ENCODE measurements at places on chromosomes 13 and 19.

DNA sequence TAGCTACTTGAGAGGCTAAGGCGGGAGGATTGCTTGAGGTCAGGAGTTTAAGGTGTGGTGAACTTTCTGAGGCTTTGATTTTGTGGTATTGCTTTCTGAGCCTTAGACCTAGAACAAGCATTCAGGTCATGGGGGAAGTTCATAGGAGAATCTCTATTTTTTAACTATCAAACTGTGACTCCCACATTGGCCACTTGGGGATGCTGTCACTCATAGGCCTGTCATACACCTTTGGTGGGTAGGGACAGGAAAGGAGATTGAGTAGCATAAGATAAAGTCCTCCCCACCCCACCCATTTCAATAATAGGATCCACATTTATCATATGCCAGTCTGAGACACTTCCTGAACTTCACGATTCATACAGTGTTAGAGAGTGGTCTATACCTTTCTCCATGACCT lies 41.9 kb upstream of the PSG2 start:
- DNase-seq, result no peak

- no peak for DNase-seq
Observed at GRCh38 chr19:30208436-30209060, 163.6 kb upstream of the ZNF536 start.

GRCh38 chr13:99165753-99166587 lies 34.7 kb upstream of the UBAC2 start:
- no peak for DNase-seq

DNA sequence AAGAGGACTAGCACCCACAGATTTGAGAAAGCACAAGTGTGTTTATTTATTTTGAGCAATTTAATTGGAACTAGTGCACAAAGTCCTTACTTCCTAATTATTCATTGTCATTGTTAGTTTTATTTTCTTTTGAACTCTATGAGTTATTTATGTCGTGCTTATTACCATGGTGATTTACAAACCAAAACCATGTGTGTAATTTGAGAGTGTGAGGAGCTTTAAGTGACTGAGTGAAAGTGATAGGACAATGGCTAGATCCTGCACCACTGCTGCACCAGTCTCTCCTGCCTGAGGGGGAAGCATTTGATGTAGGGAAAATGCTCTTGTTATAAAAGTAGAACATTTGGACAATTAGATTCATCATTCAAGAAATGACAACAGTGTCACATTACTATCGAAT lies 172.3 kb upstream of the KLF12 start:
- DNase-seq, result peak; percentile 64

DNA sequence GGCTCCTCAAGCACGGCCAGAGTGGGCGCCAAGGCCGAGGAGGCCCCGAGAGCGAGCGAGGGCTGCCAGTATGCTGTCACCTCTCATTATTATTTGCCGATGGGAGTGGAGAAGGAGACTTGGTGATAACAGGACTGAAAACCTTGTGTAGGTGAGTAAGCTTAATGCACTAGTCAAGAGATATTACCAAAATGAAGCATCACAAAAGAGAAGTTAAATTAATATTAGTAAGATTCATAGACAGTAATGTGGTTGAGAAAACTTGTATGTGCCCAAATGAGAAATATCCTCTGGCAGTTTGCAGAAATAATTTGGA lies 204.5 kb upstream of the SLITRK1 start:
- no peak for DNase-seq

DNA sequence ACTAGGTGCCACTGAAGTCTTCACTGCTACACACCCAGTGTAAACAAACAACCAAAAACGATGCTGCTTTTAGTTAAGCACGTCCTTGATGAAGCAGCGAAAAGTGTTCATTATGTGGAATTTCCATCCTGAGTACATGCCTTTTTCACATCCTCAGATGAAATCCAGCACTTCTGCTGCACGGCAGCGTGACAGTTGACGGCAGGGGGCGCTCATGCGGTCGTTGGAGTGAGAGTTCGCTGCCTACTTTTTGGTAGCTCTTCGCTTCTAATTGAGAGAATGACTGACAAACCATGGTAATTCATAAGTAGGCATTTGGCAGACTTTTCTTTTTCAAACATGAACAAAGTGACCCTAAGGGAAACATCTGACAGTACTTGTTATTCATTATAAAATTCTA lies 1124.9 kb downstream of the EFNB2 start:
- DNase-seq, result peak; percentile 7

- DNase-seq, result no peak
Observed at GRCh38 chr13:89822467-89822866, 1525.0 kb upstream of the MIR17HG start.

DNA sequence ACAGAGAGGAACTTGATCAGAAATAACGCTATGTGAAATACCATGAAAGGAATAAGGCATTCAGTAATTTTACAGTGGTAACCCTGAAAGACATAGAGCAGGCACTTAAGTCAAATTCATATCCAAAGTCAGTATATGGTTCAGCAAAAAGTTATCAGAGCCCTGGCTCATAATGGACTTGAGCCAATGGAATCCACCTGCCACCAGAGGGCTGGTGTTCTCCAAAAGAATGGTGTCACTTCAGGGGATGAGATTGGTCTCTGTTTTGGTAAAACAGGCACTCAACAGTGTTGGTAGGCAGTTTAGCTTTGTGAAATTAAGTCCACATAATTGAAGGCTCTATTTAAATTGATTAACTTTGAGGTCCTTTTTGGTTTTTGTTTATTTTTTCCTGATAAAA lies 93.9 kb downstream of the LIG4 start:
- DNase-seq, result no peak

- DNase-seq, result no peak
Observed at GRCh38 chr19:51546107-51546649, 14.7 kb upstream of the SIGLEC6 start.

- no peak for DNase-seq
Observed at GRCh38 chr19:3984584-3984907, 717 bp downstream of the EEF2 start.

DNA sequence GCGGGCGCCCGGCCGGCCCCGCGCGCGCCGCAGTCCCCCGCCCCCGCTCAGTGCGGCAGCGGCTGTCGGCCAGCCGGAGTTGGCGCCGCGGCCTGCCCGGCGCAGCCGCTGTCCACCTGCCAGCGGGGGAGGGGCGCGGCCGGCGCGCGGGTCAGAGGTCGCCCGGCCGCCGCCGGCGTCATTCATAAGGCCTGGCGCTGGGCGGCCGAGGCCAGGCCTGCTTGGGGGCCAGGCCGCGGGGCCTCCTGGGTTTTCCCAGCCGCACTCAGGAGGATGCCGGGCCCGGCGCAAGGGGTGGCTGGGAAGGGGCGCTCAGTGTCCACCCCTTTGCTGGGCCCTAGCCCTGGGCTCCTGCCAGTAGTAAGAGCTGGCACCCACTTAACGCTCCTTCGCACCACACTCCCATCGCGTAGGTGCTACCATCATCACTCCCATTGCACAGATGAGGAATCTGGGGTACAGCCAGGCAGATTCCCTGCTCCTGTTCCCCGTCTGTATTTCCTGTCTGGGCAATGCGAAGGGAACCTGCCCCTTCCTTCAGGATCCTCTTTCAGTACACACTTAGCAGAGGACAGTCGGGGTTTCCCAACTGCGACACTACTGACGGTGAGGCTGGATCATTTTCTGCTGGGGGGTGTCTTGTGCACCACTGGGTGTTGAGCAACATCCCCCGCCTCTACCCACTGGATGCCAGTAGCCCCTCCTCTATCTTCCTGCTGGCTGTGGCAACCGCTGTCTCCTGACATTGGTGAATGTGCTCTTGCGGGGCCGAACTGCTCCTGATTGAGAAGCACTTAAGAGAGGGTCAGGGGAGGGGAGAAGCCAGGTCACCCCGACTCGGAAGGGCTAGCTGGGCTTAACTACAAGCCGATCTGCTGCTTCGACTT lies 846 bp upstream of the PRKACA start:
- DNase-seq, result no peak

DNA sequence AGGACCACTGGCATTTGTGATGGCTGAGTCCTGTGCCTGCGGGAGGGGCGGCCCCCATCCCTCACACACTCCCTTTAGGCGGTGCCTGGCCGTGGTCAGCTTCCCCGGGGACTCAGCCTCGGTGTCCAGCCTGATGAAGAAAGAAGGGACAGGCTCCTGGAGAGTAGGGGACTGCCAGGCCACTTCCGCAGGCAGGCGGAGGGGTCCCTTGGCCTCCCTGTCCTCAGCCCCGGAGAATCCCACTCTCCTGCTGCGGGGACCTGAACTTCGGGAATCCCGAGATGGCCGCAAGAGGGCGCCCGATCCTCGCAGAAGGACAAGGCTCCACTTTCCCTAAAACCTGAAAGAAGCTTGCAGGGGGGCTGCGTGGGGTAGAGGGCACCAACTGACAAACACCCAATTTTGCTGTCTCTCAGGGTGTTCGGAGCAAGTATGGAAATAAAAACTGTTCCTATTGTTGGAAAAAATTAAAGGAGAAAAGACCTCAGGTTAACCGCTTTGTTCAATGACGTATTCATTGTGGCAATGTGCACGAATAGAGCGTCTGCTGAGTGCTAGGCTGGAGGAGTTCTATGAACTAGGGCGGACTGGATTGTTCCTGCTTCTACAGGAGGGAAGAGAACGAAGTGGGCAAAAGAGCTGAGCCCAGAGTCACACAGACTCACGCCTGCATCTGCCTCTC lies 297.3 kb downstream of the ZNF536 start:
- DNase-seq, result no peak

DNA sequence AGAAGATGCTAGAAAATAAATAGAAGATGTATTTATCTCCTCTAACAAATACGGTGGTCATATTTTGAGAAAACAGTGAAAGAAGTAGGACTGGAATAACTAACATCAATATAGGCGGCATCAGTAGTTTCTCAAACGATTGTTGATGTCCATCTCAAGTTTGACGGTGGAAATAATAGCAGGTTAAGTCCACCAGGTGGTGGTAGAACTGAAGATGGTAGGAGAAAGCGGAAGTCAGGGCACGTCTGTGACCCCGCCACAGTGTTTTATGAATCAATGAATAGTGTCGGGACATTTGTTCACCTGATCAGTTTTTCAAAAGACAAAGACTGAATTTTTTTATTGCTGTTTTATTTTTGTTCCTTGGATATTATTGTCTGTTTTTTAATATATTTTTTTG lies 706.4 kb upstream of the SLC10A2 start:
- DNase-seq, result no peak

DNA sequence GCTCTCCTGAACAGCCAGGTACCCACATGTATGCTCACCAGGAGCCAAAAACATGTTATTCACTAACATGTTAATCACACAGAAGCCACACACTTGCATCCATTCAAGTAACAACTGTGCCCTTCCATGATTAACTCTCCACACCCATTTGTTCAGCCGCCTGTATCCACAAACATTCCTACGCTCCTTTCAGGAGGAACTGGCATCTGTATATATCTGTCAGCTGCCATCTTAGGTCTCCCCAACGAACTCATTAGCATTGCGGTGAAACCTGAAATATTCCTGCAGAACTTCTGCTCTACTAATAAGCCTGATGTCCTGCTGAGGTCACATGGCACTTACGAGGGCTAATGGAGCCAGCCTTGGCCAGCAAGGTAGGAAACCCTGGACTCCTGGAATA lies 33.0 kb downstream of the OLFM2 start:
- no peak for DNase-seq

- no peak for DNase-seq
Observed at GRCh38 chr13:51858433-51859247, 3.1 kb upstream of the CCDC70 start.

DNA sequence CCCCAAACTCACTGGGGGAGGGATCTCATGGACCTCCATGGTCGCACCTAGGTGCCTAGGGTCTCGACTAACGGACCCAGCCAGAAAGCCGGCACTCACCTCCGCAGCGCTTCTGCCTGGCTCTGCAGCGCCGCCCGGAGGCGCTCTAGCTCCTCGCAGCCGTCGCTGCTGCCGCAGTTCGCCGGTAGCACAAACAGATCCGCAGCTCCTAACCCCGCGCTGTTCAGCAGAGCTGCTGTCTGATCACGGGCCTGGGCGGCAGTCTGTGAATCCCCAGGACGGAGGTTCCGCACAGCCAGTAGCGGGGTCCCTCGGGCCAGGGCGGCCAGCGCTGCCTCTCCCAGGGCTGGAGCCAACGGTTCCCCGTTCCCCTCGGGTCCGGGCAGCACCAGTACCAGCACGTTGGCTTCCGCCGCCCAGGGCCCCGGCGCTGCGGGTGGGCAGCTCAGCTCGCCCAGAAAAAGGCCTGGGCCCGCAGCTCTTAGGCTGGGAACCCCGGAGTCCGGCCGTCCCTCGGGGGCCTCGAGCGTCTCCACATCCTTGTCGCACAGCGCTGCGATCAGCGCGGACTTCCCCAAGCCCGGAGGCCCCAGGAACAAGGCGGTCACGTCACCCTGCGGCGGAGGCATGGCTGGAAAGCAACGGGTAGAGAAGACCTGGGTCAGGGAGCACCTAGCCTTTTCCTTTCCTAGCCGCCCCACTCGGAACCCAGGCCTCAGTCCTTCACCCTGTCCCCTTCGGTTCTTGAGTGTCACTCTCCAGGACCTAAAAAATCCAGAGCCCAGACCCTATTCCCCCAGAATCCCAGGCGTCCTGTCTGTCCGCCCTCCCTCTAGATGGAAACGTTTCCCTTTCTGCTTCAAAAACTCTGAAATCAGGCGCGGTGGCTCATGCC lies 977 bp downstream of the IRGQ start:
- no peak for DNase-seq

GRCh38 chr13:103246581-103247200 lies 180.5 kb upstream of the SLC10A2 start:
- no peak for DNase-seq

- DNase-seq, result no peak
Observed at GRCh38 chr13:101425623-101426022, 9.3 kb upstream of the NALCN start.

DNA sequence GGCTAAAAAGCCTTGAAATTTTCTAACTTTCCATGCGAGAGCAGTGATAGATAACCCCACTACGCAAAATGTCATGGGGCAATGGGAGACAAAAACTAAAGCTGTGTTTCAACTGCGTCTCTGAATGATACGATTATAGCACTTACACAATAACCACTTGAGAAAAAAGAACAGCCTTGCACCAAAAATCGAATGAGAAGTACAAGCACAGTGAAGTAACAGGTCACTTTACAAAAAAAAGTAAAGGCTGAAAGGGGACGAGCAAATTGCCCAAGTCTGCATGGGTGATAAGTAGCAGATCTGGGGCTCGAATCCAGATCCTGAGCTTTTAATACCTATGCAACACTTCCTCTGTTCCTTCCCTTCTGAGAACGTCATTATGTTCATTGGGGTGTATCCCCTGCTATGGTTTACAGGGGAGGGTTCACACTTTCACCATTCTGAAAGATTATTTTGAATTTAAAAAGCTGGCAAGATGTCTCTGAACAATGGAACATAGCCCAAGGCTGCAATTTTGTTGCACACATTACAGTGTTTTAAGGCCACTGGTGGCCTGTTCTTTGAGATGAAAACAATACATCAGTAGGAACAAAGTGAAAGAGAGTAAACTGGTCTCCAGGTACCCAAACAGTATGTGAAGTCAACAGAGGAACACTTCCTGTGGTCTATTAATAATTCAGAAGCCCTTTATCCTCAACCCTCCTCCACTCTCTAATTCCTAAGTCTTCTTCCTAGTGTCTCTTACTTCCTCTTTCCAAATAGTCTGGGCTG lies 3.2 kb downstream of the CPB2 start:
- no peak for DNase-seq
